ENCODE measurements at places on chromosomes 1 and 21.

- DNase-seq = no peak
These were observed 2.0 kb downstream of the XKR8 start for GRCh38 chr1:27961646-27962221.

GRCh38 chr21:34148826-34149558, 75.6 kb downstream of the MRPS6 start:
- no peak for DNase-seq

DNA sequence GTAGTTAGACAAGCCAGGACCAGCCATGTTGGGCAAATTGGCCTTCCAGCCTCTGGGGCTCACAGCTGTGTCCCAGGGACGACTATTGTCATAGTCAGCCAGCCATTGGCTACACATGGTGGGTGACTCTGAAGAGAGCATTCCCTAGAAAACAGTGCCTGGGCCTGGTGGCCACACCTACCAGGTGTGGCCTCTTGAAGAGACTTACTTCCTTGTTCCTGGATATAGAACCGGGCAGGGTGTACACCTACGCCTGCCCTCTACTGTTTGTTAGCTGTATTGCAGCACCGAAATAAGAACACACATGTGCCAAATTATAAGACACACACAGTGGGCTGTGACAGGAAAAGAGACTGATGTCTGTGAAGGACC, 134.6 kb upstream of the ARHGEF16 start:
- DNase-seq = peak; percentile 35

DNA sequence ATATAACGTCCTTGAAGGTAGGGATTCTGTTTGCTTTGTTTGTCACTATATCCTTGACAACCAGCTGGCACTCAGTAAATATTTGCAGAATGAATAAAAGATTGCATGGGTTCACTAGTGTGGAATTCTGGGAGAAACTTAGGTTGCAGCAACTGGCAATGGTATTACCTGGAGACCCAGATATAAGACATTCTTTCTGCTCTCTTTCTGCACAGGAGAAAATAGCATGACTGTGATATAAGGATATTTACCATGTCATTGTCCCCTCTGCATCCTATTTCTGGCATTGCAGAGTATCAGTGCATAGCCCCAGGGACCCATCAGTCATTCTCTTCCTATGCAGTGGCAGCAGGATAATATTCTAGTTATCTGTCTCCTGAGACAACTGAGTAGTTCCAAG, 308.9 kb upstream of the LRRC7 start:
- DNase-seq = no peak

- DNase-seq = peak; percentile 76
These were observed 18.3 kb upstream of the PPIE start for GRCh38 chr1:39720094-39720999.

GRCh38 chr1:59355361-59355760, 58.5 kb downstream of the FGGY start:
- no peak for DNase-seq

DNA sequence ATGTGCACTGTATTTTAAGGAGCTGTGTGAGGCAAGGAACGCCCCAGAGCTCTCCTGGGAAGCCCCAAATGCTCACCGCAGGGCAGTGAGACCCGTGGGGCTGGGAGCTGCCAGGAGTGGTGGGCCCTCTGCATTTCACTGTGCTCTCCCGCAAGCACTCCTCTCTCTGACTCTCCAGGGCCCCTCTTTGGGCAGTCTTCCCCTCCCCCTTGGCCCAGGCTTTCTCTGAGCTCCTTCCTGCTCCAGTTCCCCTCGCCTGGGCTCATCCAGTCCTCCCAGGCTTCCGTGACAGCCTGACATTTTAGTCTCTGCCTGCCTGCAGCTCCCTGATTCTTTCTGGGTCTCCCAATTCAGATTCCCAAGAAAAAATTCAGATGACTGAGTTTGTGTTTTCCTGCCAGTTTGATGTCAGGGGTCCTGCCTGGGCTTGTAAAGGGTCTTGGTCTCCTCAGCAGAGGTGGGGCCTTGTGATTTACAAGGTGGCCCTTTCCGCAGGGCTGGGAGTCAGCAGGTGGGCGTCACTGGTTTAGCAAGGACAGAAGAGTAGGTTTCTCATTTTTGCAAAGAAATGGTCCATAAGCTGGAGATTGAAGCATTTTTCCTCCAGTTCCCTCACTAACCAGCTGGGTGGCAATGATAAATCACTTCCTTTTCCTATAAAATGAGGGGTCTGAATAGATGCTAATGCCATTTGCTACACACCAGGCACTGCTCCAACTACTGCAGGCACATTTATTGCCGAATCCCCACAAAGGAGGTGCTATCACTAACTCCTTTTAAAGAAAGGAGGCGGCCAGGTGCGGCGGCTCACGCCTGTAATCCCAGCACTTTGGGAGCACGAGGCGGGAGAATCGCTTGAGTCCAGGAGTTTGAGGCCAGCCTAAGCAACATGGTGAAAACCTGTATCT, 1.9 kb upstream of the CA6 start:
- DNase-seq = no peak

GRCh38 chr1:116127848-116128540, 16.8 kb downstream of the MAB21L3 start:
- no peak for DNase-seq

GRCh38 chr1:223727541-223727940, 15.2 kb downstream of the CAPN2 start:
- DNase-seq = no peak

- DNase-seq = no peak
These were observed 465.6 kb upstream of the ADGRL4 start for GRCh38 chr1:79472067-79472656.

DNA sequence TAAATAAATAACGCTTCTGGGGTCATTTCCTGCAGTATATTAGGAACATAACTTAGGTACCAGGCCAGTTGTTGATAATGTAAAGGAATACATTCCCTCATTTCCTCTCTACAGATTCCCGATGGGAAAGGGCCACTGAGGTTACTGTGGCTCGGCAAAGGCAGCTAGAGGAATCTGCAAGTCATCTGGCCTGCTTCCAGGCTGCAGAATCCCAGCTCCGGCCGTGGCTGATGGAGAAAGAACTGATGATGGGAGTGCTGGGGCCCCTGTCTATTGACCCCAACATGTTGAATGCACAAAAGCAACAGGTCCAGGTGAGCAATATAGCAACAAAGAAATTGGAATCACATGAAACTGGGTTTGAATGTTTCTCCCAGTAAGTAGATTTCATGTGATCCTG, 109.6 kb upstream of the BMP8A start:
- DNase-seq = no peak

Data from B cell (primary cell).